ENCODE measurements at places on chromosomes 6 and 20.

DNA sequence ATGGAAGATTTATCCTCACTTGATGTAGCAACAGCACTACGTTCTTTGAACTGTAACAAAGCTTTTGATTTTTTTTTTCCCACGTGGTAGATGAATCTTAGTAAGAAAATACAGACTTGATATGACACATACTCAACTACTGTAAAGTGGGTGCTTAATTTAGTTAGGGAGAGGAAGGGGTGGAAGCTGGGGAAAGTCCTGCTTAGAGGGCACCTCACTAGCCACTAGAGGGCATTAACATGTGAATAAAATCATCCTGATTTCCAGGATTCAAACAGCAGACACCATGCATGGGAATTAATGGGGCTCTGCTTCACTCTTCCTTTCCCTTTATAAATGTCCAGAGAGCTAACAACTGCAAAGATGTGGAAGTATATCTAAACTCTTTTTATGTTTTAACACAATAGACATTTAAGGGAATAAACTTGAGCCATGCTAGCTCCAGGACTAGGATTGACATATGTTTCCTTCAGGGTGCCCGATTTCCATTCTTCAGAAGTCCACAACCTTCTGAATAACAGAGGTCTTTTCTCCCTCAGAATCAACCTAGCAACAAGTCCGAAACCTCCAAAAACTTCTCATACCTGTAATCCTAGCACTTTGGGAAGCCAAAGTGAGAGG, 250.1 kb downstream of the ATXN1 start:
- no peak for DNase-seq

GRCh38 chr6:90083891-90084290, 189.6 kb downstream of the GJA10 start:
- DNase-seq = no peak

GRCh38 chr6:3939964-3940363, 90.8 kb downstream of the FAM50B start:
- no peak for DNase-seq

DNA sequence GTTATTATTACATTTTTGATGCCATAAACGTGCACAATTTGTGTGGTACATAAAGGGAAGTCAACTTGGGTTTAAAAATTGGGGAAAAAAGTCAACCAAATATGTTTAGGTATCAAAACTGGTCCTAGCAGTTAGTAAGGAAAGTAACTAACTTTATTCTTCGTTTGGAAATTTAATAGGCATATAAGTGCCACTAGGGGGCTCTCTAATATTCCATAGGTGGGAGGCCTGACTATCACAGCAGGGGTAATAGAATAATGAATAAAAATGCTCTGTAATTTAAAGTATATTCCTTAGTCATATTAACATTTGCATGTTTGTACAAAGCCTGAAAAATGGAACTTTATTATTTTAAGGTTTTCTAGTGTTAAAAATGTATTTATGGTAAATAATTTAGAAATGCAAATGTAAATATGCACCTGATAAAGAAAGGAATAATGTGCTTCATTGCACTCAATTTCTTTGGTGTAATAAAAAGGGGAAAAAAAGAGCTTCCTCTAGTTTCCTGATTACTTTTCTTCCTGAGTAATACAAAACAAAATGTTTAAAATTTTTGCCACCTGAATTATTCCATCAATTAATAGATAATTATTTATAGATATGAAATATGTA, 125.7 kb upstream of the HDAC2 start:
- DNase-seq = peak; percentile 47

GRCh38 chr6:12395898-12396297, 105.7 kb downstream of the EDN1 start:
- no peak for DNase-seq

DNA sequence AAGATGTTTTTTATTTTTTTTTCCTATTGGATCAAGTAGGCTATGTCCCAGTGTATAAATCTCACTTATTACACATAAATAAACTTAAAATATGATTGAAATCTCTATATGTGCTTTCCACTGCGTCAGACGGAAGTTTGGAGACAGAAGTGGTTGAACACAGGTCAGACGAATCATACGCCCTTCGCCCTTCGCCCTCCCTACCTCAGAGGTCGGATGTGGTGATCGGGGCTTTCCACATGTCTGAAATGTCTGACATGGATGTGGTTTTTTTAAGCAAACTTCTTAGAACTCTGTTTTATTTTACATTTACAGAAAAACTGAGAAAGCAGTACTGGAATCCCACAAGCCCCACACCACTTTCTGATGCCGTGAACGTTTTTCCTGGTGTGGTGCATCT, 344.4 kb downstream of the THBS2 start:
- no peak for DNase-seq

DNA sequence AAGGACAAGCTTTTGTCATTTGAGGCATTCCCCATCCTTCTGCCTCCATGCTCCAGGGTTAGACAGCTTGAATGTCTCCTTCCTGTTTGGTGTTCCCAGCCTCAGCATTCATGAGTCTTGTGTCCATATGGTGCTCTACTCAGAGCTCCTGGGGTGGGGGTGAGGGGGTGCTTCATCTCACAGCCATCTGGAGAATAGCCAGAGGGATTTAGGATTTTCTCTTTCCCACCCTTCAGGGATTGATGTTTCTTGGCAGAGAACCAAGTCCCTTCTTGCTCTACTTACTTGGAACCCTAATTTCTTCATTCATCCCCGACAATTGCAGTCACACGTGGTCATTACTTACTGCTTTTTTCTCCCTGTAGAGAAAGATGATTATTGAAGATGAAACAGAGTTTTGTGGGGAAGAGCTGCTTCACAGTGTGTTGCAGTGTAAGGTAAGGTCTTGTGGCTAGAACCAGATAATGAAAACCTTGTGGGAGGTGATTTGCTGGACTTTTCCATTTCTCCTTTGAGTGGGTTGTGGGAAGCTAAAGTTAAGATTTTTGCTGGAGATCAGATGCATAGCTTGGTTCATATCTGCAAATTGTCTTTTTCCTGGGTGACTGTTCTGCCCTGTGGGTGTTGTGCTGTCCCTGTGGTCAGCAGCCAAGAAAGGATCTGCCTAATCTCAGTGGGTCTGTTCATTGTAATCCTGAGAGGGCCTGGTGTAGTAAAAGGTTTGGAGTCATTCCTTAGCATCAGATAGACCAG, 18.6 kb downstream of the CMTR1 start:
- DNase-seq = no peak

GRCh38 chr6:66210964-66211363, 503.9 kb upstream of the EYS start:
- no peak for DNase-seq

GRCh38 chr6:148713033-148713738, 33.6 kb upstream of the UST start:
- no peak for DNase-seq

DNA sequence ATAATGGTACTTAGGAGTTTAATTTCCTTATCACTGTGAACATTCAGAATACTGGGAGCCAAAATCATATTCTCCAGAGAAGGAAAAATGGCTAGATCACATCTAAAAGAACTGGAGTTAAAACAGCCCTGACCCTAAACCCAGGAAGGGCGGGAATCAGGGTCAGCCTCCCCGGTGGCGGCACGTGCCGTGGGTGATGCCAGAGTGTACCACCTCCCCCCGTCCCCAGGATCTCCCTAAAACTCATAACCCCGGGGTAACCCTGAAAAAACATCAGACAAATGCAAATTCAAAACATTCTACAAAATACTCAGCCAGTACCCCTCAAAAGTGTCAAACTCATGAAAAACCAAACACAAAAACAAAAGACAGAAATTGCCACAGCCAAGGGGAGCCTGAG, 148.3 kb downstream of the DLL1 start:
- DNase-seq = no peak

DNA sequence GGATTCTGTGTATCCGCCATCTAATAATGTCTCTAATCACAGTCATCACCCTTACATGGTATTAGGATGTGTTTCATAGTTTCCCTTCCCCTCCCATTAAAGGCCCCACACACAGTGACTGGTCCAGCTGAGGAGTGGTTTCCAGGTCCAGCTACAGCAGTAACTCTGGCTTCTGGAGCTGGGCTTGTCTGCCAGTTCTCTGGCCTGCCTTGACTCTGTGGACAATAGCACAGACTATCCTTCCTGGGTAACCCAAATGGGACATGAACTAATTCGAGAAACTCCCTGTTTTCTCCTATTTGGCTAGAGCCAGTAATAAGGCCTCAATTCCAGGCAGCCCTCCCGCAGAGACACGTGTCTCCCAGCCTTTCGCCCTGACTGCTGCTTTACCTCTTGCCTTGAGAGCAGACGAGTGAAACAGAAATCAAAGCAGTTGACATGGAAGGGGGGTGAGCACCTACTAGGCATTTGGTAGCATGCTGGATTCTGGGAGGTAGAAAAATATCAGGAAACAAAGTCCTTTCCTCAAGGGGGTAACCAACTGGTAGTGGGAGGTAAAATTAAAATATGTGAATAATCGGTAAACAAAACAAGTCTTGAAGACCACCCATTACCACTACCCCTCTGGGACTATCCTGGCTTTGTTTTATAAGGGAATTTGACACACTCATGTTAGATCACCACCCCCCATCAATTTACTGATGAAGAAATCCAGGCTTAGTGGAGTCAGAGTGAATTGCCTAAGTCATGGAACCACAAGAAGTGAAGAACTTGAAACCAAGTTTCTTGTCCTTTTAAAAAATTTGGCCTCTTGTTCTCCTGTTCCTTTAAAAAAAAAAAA, 1.2 kb downstream of the TRAF3IP2 start:
- no peak for DNase-seq

GRCh38 chr6:145045582-145045981, 689.7 kb downstream of the EPM2A start:
- DNase-seq = no peak

DNA sequence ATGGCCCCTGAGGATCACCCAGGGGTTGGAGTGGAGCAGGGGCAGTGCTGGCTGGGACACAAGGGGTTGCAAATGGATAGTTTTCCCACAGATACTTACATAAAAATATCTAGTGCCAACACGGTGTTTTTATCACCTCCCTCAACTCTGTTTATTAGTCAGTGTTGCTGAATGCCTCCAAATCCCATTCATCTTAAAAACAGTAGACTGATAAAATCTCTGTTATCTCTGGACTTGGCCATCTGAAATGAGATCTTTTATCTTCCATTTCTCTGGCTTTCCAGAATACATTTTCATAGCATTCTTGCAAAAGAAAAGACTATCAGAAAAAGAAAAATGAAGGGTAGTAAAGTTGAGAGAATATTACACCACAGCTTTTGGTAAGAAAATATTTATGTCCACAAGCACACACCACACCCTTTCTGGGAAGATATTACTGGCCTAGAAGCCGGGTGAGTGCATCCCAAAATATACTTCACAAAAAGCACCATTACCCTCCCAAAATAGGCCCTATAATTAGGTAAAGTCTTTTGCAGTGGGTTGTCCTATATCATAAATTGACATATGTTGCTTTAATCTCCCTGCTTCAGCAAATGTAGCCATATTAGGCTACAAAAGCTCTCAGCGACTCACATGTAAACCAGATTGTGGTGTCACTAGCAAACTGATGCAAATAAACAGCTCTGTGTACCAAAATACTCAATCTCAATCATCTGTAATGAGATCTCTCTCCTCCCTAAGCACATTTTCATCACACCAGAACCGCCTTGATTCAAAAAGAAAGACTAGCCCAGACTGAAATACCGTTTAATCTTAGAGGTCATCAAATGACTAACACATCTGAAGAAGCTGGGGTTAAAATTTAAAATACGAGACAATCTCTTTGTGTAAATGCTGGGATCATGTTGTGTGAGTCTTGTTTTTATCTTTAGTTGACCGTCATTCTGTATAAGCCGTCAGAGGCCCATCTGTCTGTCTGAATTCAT, 96.7 kb downstream of the FYN start:
- no peak for DNase-seq

GRCh38 chr6:51618563-51618962, 468.9 kb downstream of the PKHD1 start:
- no peak for DNase-seq

DNA sequence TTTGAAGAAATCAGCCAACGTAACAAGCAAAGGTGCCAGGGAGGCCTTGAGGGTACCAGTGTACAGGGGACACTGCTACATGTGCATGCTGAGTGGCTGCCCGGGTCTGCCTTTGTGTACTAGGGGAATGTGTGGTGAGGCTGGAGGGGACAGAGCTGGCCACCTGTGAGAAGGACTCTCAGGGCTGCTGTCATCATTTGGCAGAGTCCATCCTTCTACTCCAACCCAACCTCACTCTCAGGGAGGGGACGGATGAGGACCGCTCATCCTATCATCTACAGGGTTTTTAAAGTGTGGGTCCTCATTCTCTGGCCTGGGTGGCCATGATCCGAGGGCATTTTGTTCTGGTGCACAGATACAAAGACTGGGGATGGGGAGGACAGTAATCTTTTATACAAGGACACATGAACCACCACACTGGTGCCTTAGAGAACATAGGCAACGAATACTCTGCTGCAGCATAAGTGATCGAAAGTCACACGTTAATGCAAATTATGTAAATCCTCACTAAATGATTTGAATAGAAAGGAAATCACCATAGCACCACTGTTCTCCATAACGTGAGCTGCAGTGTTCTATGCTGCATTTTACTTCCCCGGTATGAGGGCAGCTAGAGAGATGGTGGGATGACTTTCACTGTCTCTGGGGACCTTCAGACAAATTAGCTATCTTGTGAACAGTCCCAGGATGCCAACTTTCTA, 181.4 kb downstream of the GMPR start:
- no peak for DNase-seq

DNA sequence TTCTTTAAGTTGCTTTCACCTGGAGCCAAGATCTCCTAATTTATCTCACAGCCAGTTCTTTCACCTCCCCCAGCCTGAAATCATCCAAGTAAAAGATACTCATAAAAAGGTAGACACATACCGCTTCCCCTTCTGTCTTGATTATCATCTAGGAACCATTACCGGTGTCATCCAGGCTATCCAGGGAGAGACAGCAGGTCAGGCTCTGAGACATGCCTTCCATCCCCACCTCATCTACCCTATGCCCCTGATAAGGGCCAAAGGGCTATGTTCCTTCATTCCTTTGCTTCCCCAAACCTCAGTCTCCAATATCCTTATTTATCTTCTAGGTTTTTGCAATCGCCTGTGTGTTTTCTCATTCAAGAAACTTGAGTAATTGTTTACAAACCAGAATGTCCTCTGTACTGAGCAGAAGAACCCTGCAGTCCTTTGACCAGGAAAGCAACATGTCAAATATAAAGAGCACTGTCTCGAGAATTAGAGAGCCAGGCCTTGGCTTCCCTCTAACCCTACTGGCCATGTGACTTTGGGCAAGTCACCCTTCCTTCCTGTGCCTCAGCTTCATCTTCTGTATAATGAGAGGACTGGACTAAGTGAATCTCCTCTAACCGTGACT, 41.0 kb downstream of the TNFRSF21 start:
- DNase-seq = no peak

DNA sequence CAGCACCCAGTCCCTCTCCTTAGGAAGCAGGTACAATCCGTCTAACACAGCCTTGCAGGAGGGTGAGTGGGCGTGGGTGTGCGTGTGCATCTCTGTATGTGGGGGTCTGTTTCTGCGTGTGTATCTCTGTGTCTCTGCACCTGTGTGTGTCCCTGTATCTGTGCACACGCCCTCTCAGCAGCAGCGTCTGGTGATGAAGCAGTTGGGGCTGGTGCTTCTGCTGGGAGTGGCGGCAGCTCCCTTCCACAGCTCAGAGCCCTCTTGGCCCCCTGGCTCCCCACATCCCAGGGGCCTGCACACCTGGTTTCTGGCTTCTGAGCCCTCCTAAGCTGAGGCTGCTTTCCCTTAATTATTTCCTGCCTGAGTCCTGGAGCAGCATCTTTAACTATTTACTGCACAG, 49.5 kb upstream of the CCDC167 start:
- no peak for DNase-seq

GRCh38 chr6:13511913-13512717, 24.7 kb upstream of the GFOD1 start:
- no peak for DNase-seq
